Astrocyte of the hippocampus (primary cell): ENCODE measurements at places on chromosomes 1 and 21.

DNA sequence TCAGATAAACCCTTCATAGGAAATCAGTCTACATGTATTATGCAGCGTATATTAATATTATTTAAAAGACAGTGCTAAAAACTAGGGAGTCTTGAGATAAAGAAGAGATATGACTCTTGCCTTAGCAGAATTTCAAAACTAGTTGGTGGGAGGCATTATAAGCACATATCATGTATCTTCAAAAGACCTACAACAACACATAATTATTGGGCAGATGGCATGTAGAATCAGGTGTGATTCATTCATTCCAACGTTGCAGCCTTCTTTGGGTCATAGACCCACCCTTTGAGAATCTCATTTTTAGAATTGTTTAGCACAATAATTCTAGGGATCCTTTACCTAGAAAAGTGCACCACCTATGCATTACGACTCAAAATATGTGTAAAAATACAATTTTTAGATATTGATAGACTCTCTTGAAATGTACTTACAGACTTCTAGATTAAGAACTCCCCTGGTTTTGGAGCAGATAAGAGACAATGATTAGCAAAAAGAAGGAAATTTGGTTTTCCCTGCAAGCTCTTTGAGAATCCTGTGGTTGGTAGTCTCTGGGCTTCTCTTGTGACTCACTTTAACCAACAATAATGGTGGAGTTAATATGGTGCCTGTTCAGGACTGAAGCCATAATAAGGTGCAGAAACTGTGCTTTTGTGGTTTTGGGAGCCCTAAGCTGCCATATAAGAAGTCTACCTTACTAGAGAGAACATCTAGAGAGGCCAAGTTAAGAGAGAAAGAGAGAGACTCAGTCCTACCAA is 85.3 kb upstream of the RGS4 start:
- no peak for DNase-seq

GRCh38 chr1:174788981-174789380 is 210.8 kb upstream of the CACYBP start:
- peak; percentile 72 for DNase-seq

DNA sequence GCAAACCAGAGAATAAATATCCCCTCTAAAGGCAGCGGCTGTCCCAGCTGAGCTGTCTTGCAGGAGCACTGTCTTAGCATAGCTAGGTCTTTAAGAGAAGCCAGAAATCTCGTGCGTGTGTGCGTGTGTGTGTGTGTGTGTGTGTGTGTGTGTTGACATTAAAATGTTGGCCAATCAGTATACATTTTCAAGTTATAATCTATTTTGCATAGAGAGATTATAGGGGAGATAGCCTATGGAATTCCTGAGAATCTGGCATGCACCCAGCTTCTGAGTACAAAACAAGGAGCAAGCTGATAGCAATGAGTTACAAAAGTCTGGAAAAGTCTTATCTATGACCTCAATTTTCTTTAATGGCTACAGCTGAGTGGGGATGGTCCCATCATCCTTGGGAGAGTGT is 17.7 kb downstream of the METTL13 start:
- DNase-seq, result no peak

DNA sequence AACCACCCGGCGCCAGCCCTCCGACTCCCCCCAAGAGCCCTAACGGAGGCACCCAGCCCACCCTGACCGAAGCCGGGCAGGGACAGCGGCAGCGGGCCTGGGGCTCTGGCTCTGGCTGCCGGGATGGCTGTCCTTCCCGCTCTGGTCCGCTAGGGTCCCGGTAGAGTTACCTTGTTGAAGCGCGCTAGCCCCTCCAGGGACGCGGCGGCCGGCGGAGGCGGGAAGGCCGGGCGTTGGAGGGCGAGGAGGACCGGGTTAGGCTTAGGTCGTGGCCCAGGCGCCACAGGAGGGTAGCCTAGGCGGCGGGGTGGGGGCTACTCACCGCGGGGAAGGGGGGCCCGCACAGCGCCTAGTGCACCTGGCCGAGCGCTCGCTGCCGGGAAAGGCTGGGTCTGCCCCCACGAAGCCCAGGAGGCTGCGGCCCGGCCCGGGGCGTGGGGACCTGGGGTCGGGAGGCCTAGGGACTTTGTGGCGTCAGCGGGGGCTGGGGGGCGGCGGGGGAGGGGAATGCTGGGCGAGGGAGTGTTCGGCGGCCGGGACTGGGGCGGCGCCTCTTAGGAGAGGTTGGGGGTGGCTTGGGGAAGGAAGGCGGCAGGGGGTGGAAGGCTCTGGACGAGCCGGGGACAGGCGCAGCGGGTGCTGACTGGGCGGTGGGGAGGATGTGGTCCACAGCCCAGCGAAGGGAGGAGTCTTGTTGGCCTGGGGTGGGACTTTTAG is at the start of gene TRIM17:
Gene TRIM17 (minus strand): TSS at position 645 of the 717 bp plus-strand sequence. CDS start 1,789 bp downstream, outside the sequence.
- peak; percentile 71 for DNase-seq

DNA sequence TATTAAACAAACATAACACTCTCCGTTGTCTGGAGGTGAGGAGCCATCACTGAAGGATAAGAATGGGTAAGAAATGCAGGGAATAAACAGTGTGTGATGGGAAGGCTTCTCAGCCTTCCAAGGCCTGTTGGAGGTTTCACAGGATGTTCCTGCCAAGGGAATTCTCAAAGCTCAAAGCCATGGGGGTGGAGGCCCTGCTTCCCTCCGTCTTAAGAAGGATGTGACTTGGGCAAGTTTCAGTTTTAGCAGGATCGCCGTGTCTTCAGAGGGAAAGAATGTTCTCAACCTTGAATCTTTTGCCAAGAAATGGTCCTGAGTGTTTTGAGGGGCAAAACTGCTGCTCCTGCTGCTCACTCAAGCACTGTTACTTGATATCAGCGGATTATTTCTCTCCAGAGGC is 41.7 kb upstream of the IL20 start:
- DNase-seq, result no peak

DNA sequence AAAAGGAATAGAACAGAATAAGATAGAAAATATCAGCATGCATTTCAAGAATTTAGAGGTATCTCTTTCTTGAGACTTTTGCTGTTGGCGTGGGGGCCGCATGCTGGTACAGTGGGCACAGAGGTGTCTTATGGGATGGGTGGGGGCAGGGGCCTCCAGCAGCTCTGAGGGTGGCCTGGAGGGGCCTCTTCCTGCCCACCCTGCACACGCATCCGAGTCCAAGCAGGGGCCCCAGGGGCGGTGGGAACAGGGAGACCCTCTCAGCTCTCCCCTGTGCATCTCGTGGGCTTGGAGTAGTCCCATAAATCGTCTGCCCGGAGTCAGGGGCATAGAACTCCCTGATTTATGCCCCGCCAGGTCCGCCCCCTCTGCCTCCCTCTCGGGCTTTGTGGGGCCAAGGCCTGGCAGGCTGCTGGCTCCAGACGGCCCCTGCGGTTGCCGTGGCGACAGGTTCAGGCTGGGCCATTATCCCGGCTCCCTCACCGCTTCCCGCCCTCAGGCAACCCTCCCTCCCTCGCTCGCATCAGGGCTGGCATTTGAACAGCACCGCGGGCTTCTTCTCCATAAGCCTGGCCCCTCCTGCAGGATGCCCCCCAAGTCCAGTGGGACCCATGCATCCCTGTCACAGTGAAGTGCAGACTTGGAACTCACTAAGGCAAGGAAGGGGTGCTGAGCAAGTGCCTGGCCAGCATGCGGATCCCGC is 133.2 kb upstream of the ZBTB40 start:
- DNase-seq, result peak; percentile 48

GRCh38 chr1:237838904-237839534 is 51.7 kb downstream of the ZP4 start:
- DNase-seq, result no peak

- DNase-seq, result no peak
Observed at GRCh38 chr1:240344918-240345317, 253.2 kb downstream of the FMN2 start.

- DNase-seq, result no peak
Observed at GRCh38 chr1:153903841-153904455, 18.8 kb downstream of the GATAD2B start.

- DNase-seq, result no peak
Observed at GRCh38 chr1:154964359-154964758, 2.8 kb upstream of the PYGO2 start.

DNA sequence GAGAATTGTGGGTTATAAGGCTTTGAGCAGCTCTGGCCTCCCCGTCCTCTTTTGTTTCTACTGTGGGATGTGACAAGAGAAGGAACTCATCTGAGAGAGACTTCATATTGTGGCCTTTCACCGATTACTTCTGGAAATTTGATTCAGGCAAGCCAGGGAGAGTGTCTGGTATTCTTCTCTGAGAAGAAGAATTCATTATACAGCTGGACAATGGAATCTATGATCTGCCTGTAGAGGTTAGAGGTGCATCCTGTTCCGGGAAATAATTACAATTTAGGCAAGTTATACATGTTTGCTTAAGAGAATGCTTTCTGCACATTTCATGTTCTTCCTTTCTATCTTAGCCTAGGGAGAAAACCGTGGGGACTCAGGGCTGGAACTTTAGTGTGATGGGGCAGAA is 12.8 kb upstream of the RNU1-2 start:
- DNase-seq, result no peak

- no peak for DNase-seq
Observed at GRCh38 chr1:39685071-39685470, 6.2 kb downstream of the HPCAL4 start.

GRCh38 chr1:41608211-41608610 is 123.7 kb upstream of the EDN2 start:
- DNase-seq, result peak; percentile 94

- peak; percentile 96 for DNase-seq
Observed at GRCh38 chr1:154970631-154971340, at the start of gene SHC1. Gene SHC1, minus strand, starts transcription at chr1:154970747. Its CDS starts 221 bp downstream, at chr1:154970526.

DNA sequence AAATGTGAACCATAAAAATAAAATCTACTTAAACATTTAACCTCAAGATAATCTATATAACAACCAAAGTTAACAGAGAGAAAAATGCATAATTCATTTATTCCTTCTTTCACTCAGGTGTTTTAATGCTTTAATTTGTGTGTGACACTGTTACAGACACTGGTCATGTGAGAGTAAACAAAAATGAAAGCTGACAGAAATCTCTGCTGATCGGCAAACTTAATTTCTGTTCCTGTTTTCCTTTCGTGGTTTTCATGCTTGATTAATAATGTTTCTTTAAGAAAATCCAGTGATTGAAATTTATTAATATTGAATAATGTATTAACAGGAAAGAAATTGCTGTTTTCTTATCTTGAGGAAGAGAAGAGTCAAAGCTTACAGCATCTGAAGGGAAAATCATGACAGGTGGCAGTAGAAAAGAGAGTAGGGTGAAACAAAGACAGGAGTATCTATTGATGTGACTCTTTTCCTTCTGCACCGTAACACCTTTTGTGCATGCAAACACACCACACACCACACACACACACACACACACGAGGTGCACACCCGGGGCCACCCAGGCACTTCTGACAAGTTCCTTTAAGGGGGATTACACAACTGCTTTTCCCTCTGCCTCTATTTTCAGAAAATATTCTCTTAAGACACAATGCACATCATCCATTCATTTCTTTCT is 1.6 kb downstream of the OR2AK2 start:
- no peak for DNase-seq

GRCh38 chr1:43994071-43994470 is 2.7 kb downstream of the CCDC24 start:
- no peak for DNase-seq

DNA sequence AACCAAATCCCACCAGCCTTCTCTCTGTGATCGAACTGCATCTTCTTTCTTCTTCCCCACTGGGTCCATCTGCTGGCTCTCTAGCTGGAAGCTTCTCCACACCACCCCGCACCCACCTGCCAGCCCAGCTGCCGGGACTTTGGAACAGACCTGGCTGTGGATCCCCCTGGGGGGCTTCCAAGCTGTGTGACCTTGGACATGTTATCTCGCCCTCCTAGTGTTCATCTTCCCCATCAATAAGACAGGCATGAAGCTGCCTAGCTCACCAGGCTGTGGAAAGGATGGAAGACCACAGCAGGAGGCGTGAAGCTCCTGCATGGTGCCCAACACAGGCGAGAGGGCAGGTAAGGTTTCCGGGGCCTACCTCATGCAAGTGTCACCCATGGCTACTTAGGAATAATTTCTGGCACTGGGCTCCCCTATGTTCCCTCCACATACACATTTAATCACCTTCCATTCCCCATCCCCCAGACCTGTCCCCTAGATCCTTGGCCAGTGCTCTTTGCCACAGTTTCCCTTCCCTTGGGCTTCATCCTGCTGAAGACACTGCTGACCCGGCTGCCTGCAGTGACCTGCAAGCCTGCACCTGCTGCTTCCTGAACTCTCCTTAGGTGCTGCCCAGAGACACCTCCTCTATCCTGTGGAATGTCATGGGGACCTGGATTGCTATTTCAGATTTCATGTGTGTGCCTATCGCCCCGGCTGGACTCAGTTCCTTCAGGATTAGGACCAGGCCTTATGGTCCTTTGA is 13.2 kb upstream of the C2CD2 start:
- no peak for DNase-seq

DNA sequence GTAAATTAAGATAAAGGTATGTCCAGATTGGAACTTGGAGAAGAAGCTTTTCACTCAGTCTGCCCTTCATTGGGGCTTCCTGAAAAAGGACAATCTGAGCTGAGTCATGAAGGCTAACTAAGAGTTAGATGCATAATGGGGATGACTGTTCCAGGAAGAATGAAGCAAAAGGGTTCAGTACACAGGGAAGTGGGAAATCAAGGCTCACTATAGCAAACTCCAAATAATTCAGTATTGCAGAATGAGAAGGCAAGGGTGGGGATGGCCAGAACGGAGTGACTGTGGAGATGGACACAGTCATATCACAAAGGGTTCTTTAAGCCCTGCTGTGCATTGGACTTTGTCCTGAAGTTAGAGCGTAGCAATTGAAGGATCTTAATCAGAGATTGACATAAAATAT is 158.3 kb downstream of the FGGY start:
- peak; percentile 60 for DNase-seq

GRCh38 chr1:58971629-58972140 is 187.8 kb upstream of the JUN start:
- no peak for DNase-seq

- no peak for DNase-seq
Observed at GRCh38 chr1:205986292-205986691, 16.9 kb downstream of the RAB7B start.

GRCh38 chr21:41387042-41387819 is 25.4 kb downstream of the MX2 start:
- DNase-seq, result no peak
